ENCODE measurements at places on chromosomes 11 and 22.

DNA sequence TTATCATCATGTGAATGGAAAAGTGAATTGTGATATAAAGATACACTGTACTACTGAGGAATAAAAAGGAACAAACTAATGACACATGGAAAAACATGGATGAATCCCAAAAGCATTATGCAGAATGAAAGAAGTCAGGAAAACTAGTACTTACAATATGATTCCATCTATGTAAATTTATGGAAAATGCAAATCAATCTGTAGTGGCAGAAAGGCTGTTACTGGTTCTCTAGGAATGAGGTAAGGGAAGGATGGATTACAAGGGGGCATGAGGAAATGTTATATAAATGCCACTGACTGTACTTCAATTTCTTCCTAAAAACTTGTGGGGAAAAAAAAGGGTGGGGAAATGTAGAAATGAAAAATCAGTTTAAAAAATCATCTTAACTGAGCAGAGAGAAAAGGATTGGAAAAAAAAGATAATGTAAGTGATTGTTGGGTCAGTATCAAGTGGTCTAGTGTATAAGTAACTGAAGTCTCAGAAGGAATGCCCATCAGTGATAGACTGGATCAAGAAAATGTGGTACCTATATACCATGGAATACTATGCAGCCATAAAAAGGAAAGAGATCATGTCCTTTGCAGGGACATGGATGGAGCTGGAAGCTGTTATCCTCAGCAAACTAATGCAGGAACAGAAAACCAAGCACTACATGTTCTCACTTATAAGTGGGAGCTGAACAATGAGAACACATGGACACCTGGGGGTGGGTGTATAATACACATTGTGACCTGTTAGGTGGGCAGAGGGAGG lies 48.8 kb downstream of the USP35 start:
- no peak for DNase-seq
- no peak overlapping the region for H3K27ac ChIP-seq
- H3K4me1 ChIP-seq: no peaks in the 10 kb centered on the region
- H3K27me3 ChIP-seq: no peaks in the 10 kb centered on the region
- H3K4me3 ChIP-seq: no peak overlapping the region

DNA sequence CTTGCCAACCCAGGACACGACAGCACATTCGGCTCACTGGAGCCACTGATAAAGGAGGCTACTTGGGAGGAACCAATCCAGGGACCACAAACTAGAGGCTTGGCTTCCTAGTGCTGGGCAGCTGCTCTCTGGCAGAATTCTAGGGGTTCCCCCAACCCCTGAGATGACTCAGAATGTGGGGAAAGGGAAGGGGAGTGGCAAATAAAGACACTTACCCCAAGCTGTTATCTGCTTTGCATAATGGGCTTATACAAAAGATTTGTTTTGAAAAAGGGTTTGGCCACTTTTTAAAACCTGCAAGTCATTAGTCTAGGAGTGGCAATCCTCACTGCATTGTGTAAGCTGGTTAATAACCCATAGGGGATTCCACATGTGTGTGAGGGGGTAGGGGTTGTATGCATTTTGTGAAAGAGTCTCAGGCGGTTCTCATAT lies 64.1 kb upstream of the LMO1 start:
- H3K27ac ChIP-seq: no peak overlapping the region
- H3K36me3 ChIP-seq: no peaks in the 10 kb centered on the region
- no peak overlapping the region for H3K4me3 ChIP-seq

DNA sequence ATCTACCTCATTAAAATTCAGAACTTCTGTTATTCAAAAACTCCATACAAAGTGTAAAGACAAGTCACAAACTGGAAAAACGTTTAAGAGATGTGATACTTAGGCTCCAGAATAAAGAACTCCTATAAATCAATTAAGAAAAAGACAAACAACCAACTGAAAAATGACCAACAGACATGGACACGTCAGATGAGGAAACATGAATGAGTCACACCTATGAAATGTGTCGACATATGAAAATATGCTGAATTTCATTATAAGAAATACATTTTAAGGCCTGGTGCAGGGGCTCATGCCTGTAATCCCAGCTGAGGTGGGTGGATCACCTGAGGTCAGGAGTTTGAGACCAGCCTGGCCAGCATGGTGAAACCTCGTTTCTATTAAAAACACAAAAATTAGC lies 78.7 kb downstream of the ENTHD1 start:
- no peak overlapping the region for H3K27ac ChIP-seq
- H3K4me3 ChIP-seq: no peak overlapping the region
- H3K36me3 ChIP-seq: no peaks in the 10 kb centered on the region
- H3K27me3 ChIP-seq: peaks cover 5% of the 10 kb centered on the region
- no peak for DNase-seq
- no peaks in the 10 kb centered on the region for H3K4me1 ChIP-seq

DNA sequence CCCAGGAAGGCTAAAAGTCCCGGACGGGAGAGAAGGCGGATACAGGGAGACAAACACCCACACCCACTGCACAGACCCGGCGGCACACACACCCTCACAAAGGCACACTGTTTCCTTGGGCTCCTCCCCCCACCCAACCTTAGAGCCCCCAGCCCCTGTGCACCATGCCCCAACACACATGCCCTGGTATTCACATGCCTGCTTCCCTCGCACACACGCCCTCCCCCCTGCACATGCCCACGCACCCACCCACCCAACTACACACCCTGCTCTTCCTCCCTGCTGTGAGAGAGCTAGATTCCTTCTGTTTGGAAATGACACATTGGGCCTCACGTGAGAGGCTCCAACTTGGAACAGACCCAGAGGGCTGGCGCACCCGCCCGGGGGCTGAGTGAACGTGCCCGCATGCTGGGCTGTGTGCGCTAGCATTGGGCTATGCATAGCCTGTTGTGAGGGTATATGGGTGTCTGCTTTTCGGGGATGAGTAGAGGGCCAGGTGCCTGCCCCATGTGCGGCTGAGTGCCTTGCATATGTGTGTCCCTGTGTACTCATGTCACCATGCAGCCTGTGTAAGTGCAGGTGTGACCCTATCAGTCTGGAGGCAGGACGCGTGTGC lies 518 bp upstream of the CHRM1 start:
- peaks cover 4% of the 10 kb centered on the region for H3K4me1 ChIP-seq
- no peak overlapping the region for H3K27ac ChIP-seq
- peaks cover 20% of the 10 kb centered on the region for H3K27me3 ChIP-seq
- DNase-seq: no peak
- no peaks in the 10 kb centered on the region for H3K36me3 ChIP-seq

DNA sequence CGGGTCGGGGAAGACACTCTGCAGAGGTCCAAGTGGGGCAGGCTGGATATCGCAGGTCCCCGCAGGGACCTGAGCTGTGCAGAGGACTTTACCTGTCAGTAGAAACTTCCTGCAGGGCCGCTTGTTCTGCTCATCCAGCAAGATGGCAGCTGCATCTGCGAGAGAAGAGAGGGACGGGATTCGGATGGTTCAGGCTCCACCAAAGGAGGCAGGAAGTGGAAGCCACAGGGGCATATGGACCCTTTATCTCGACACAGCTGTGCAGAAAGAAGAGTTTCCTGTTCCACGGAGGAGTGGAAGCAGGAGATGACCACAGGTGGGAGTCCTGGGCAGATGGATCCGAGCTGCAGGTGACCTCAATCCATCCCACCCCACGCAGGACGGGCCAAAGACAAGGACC lies 22.5 kb downstream of the CABP7 start:
- no peak overlapping the region for H3K4me3 ChIP-seq
- no peaks in the 10 kb centered on the region for H3K27me3 ChIP-seq
- DNase-seq: no peak
